ENCODE measurements at places on chromosomes 3 and 15.
A peak's percentile ranks its signal among the peaks of the same experiment; 100 is the strongest.

DNA sequence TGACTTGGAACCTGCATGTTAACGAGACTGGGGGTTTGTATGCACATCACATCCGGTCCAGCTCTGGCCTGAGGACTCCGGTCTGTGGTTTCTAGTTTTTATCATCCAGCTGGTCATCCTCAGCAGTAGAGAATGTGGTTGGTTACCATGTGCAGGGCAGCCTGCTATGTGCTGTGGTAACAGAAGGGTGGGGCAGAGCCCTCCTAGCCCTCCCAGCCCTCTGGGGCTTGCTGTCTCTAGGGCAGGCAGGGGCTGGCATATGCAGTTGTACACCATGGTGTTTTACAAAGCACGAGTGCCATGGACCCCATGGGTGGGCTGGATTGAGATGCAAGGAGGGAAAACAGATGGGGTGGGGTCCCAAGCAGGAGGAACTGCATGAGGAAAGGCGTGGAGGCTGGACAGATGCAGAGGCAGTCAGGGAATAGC is 70.2 kb downstream of the APBA2 start:
- no peak for DNase-seq

- DNase-seq, result no peak
Observed at GRCh38 chr15:61227950-61228936, 859 bp downstream of the RORA start.

GRCh38 chr15:50944672-50945071 is 36.2 kb downstream of the AP4E1 start:
- DNase-seq, result no peak

DNA sequence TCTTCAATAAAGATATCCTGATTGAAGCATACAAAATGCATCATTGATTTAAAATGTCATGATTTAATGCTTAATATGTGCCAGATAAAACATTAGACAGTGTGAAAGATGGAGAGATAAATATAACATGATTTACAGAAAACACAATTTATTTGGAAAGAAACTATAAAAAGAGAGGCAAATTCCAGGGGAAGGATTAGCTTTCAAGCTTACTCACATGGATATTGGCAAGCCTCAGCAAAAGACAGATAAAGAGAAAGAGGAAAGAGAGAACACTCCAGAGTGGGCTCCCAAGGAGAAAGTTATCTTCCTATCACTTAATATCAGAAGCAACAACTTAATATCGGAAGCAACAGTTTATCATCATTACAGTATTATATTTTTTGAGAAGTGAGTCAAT is 1036.5 kb downstream of the SQOR start:
- no peak for DNase-seq

DNA sequence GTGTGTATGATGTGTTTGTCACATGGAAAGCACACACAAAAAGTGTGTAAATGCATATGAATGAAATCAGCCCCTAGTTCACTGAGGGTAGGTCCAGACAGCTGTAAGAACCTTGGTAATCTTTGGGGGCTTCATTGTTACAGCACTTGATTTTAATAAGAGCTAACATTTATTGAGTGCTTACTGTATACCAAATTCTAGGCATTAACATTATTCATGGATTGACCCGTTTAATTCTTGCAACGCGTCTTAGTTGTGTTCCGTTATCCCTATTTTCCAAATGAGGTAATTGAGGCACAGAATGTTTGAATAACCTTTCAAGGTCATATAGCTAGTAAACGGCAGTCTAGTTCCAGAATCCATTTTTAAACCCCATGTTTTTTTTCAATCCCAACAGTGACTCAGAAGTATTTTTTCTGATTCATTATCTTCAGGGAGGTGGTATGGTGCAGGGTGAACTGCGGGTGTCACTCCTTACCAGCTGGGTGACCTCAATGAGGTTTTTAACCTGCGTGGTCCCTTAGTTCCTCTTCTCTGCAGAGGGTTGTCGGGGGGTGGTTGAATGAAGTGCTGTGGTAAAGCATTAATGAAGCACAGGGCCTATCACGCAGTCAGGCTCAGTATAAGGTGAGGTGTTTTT is 14.2 kb downstream of the RAB8B start:
- DNase-seq, result peak; percentile 44

- peak; percentile 51 for DNase-seq
Observed at GRCh38 chr3:105752791-105753415, 115.9 kb downstream of the CBLB start.

- no peak for DNase-seq
Observed at GRCh38 chr15:75129788-75130187, 71.9 kb upstream of the C15orf39 start.

- no peak for DNase-seq
Observed at GRCh38 chr3:122875547-122876127, 80.8 kb downstream of the SLC49A4 start.

DNA sequence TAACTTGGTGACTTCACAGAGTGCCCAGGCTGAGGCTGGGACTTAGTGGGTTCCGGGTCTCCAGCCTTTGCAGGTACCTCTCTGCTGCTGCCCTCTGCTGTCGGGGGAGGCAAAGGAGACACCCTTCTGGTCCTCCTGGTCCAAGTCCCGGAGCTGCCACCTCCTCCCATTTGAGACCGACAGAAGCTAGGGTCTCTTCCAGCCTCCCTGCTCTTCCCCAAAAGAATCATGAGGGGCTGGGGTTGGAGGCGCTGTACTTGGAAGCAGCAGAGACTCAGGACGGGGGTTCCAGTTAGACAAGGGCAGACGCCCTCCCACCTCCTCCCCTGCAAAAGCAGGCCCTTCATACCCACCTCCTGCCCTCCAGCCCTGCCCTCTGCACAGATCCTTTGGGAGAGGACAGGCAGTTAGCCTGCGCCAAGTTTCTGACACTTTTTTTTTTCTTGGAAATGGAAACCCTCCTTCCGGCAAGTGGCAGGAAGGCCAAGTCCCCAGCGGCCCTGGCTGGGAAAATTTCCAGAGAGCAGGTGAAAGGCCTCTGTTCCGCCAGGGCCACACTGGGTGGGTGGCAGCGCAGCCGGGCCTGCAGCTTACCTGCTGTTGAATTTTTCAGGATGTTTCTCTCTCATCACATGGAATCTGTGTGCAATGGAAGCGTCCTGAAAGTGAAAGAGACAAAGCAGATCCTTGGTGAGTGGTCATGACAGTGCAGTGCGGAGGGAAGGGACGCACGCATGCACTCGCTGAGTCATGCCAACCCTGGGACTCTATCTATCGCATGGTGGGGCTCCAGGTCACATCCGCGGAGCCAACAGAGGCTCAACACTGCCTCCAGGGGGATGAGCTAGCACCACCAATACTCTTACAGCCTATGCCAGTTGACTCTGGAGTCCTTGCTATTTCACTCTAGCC is 119.9 kb downstream of the DGKG start:
- peak; percentile 66 for DNase-seq

All from activated CD4-positive, alpha-beta memory T cell treated with anti-CD3 and anti-CD28 coated beads, Interleukin-2, amount 10 ng/mL, durations not matched to agents 7 days and 5 days (primary cell).